ENCODE measurements at places on chromosomes 7 and 10. TPM values are rescaled to one million over a fixed set of nuclear protein-coding genes. Genes with fewer than 3 reads are reported as not detected.

DNA sequence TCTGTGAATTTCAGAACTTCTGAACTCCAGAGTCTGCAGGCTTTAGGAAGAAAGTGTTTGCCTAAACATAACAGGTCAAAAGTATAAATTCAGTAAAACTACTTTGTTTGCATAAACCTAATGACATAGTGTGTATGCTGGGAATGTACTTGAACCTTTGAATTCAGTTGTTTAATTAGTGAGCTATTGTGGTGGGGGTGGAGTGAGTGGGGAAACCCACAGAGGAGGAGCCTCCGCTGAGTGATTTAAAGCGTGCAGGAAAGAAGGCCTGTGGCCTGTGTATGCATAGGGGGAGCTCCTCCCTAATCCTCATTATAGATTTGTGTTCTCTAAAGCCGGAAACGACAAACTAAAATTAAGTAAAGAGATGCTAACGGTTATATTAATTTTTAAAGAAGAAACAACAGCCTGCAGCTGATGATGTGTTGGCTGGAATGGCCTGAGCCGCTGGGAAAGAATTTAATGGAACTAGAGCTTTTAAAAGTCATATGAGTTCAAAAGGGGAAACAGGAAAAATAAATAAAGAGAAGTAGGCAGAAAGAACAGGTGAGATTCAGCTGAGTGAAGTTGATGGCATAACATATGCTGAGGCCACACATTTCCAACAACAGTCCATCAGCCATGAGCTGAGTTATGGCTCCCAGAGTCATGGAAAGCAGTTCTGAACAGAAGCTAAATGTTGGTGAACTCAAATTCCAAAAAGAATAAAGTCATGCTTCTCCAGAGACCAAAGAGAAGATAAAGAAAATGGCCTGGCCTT is 595.0 kb downstream of the GRM8 start:
- DNase-seq: peak; percentile 40

Gene AGAP3
- 15.2 TPM for polyA plus RNA-seq

DNA sequence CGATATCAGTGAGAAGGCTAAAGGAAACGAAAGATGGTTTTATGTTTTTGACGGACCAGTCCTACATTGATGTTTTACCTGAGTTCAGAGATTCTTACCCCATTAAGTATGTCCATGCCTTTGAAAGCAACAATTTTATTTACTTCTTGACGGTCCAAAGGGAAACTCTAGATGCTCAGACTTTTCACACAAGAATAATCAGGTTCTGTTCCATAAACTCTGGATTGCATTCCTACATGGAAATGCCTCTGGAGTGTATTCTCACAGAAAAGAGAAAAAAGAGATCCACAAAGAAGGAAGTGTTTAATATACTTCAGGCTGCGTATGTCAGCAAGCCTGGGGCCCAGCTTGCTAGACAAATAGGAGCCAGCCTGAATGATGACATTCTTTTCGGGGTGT is 27.7 kb downstream of the MET start:
- no peak for DNase-seq

Gene TRPV5
- not detected for polyA plus RNA-seq

Gene DNAH11
- polyA plus RNA-seq: not detected

DNA sequence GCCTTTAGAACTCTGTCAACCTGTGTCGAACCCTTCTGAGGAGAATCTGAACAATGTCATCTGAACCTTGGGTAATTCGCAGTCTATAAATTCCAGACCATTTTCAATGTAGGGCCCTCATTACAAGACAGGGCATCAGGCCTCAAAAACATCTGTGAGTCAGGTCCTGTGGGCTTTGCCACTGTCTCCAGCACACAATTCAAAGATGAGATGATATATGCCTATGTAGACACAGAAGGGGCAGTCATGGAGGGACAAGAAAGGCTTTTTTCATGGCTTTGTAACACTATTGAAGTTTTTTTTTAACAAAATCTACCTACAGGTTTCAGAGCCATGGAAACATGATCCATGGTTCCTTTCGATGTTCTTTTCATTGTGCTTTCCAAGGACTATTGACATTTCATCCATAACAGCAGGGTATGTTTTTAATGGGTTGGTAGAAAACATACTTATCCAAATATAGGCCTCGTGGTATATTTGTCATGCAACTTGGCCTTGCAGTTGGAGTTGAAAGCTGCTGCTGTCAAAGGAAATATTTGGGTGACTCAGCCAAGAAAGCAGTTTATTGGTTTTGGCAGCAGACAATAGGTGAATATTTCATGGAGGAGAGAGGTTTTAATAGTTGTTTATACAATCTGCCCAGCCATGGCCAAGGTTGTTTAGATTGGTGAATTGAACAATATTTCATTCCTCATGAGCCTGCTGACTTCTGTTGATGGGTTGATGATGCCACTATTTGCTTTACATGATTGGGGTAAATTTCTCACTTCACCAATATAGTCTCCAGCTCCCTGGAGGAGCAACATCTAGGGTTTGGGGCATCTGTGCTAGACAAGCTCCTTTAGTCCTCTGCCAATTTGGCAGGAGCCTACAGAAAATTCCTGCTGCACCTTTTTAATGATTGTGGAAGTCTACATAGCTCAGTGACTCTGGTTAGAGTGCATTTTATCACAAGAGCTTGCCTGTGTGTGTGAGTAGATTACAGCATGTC is 158.4 kb upstream of the TMEM72 start:
- DNase-seq: no peak

Gene OR2A1
- 0.31 TPM for polyA plus RNA-seq

Gene CPED1
- polyA plus RNA-seq: 3.8 TPM

DNA sequence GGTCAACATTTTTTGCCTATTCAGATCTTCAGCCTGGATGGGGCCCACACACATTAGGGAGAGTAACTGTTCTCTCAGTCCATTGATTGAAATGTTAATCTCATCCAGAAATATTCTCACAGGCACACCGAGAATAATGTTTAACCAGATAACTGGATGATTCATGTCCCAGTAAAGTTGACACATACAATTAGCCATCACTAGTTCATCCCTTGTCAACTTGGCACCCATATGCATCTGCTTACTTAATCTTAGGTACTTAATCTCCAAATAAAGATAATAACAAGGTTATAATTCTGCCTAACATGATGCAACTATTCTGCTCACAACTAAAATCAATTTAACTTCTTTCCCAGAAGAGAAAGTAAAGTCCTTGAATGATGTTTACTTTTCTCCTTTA is 502.6 kb downstream of the ADRA2A start:
- no peak for DNase-seq

GRCh38 chr10:7082967-7083366 is 327.9 kb downstream of the SFMBT2 start:
- DNase-seq: no peak

DNA sequence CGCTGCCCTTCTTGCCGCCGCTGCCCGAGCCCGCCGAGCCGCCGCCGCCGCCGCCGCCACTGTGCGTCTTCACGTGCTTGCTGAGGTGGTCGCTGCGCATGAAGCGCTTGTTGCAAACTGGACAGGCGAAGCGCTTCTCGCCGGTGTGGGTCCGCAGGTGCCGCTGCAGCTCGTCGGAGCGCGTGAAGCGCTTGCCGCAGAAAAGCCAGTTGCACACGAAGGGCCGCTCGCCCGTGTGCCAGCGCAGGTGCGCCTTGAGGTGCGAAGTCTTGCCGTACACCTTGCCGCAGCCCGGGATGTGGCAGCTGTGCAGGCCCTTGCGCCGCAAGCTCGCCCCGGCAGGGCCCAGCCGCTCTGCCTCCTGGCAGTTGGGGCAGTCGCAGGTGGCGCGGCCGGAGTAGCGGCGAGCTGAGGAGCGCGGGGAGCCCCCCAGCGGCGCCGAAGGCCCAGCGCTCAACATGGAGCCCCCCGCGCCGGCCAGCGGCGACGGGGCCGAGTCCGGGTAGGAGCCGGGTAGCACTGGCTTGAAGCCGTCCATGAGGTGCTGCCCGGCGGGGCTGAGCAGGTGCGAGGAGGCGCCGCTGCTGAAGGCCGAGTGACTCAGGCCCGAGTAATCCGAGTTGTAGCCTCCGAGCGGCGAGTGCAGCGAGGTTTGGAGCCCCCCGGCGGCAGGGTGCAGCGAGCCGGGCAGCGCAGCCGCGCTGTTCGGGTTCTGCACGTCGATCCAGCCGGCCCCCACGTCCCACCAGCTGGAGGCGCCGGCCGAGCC is 2.1 kb downstream of the SP8 start:
- peak; percentile 46 for DNase-seq

DNA sequence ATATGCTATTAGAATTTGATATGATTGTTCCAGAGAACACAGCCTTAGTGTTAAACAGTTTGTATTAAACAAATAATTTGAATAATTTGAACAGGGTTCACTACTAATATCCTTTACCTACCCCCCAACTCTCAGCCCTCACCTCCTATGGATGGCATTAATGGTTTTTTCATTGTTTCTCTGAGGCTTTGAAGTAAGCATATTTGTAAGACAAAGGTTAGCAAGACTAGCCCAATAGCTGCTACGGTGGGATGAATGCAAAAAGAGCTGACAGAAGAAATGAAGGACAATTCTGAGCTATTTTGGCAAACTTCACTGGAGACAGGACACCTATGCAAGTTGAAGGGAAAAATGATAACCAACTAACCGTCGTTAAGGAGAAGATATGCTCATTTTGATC is 61.6 kb downstream of the ARL4A start:
- no peak for DNase-seq

- DNase-seq: peak; percentile 46
These were observed 61.5 kb upstream of the ELMO1 start for GRCh38 chr7:37510043-37510634.

- no peak for DNase-seq
These were observed 415.3 kb downstream of the RPS24 start for GRCh38 chr10:78448994-78449418.

Measured in B cell (primary cell).